ENCODE measurements at places on chromosomes 4 and X. TPM values are rescaled to one million over a fixed set of nuclear protein-coding genes. Genes with fewer than 3 reads are reported as not detected.

GRCh38 chrX:26871967-26872366 lies 591.2 kb downstream of the PPP4R3C start:
- no peak for DNase-seq

DNA sequence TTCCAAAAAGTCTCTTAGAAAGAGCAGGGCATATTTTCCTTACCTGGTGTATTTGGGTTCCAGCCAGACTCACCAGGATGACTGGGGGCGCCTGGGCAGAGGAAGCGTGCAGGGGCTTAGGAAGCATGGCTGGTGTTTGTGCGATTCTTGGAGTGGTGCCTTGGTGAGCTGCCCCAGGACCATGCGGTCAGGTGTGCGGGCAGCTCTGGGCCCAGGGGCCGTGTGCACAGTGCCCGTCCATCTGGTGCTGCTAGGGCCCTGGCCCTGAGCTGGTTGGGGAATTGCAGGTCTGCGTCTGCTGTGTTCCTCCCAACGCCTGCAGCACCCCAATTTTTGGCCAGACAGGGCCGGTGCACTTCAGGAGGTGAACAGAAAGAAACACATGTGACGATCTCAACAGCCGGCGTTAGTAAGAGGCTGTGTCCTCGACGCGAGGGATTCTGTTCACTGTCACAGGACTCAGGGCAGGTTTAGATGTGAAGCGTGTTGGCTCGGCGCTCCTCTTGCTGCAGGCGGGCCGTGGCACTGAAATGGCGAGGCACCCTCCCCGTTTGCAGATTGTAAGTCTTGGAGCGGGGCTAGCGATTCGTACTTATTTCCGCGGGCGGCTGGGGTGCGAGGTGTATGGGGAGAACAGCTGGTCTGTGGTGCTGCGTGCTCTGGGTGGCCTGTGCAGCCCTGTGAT lies 15.2 kb downstream of the RGS12 start:
- peak; percentile 23 for DNase-seq

DNA sequence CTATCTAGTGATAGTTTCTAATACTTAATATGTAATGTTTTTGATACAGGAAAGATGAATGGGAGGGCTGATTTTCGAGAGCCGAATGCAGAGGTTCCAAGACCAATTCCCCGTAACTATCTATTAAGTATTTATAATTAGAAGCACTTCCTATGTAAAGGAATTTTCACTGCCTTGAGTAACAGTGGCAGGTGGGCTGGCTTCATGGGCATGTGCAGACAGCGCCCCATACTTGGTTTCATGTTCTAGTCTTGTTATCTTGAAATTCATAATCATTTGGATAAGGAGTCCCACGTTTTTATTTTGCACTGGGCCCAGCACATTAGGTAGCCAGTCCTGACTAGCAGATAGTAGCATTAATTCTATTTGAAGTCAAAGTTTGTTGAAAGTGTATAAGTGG lies 1.7 kb downstream of the OCIAD1 start:
- DNase-seq: no peak

- no peak for DNase-seq
Observed at GRCh38 chr4:73730292-73730691, 10.1 kb upstream of the CXCL8 start.

DNA sequence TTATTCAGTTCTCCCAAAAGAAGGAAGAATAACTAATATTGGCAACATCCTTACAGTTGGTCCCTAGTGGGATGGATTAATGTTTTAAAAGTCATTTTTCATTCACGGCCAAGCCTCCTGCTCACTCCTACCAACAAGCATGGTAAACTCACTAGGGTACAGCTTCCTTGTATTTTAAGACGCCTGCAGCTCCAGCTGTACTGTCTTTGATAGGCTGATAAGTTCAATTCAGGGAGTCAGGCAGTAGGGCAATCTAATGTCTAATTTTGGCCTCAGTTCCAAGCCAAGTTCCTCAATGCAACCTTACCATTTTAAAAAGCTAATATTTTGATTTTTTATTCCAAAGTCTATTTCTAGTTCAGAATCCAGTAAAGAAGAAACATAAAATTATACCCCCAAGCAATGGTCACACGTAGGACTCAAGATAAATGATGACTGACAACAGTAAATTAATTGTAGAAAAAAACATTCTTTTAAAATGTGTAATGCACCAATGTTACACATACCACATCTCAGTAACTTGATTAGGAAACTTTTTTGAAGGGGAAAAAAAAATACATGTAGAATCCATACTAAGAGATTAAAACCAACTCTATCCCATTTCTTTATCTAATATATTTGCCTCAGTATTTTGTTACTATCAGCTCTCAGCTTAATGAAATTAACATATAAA lies 9.3 kb downstream of the LCORL start:
- DNase-seq: no peak

GRCh38 chrX:37854148-37854547 lies 6.8 kb upstream of the DYNLT3 start:
- no peak for DNase-seq

GRCh38 chrX:81206476-81206875 lies 4.6 kb downstream of the SH3BGRL start:
- DNase-seq: no peak

DNA sequence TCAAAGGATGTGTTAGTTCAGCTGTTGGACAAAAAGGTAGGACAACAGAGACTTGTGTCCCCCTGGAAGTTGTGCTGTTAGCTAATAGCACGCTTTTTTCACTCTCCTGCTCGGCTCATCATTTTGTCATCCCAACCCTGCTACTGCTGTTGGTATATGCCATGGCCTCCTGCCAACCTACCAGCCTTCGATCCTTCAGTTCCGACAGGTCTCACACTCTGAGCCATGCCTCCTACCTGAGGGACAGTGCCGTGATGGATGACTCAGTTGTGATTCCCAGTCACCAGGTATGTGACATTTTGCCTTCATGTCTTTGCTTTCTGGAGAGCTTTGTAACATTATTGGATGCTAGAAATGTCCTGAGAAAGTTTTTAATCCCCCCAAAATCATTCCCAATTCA lies 268.1 kb downstream of the ANK2 start:
- DNase-seq: no peak

- DNase-seq: no peak
Observed at GRCh38 chrX:40012039-40012867, 85.5 kb downstream of the BCOR start.

GRCh38 chr4:122156819-122157218 lies 4.7 kb downstream of the BLTP1 start:
- no peak for DNase-seq

DNA sequence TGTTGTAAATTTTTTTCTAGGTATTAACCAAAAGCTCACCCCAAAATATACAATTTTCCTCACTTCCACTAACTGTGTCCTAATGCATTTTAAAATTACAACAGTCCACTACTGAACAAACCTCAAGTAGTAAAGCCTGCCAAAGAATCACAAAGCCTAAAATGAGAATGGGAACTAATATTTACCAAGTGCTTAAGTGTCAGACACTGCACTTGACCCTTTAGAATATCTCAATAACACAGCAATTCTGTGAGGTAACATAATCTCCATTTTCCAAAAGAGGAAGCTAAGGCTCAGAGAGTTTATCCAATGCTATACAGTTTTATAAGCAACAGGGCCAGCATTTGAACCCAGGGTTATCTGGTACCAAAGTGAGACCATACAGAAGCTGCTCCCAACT lies 4.9 kb downstream of the SLC9A7 start:
- DNase-seq: no peak

- DNase-seq: no peak
Observed at GRCh38 chr4:82799006-82799881, 648 bp upstream of the SCD5 start.

DNA sequence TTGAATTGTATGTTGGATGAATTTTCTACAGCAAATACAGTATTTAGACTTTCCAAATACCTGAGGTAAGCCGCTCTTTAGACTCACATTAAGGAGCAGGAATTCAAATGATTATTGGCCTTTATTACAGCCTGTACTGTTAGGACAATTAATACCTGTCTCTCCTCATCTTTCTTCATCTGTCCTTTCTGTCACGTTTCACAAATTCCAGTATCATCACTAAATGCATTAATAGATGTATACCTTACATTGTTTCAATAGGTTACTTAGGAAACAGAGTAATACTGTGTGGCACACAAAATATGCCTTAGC lies 1.2 kb downstream of the FAM241A start:
- no peak for DNase-seq

- no peak for DNase-seq
Observed at GRCh38 chrX:78748846-78749245, 1.3 kb downstream of the LPAR4 start.

GRCh38 chr4:124943938-124944337 lies 231.4 kb upstream of the ANKRD50 start:
- no peak for DNase-seq

GRCh38 chr4:38567457-38567856 lies 96.5 kb upstream of the KLF3 start:
- no peak for DNase-seq

DNA sequence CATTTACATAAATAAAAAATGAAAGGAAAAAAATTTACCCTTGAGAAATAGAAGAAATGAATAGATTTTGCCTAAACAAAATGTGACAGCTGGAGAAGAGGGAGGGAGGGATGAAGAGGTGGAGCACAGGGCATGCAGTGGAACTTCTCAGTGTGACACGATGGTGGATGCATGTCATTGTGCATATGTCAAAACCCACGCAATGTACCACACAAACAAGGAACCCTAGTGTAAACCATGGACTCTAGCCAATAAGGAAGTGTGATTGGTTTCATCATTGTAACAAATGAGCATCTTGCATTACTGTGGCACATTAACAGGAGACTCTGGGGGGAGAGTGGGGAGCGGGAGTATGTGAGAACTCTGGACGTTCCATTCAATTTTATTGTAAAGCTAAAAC lies 58.6 kb downstream of the GATB start:
- DNase-seq: no peak

DNA sequence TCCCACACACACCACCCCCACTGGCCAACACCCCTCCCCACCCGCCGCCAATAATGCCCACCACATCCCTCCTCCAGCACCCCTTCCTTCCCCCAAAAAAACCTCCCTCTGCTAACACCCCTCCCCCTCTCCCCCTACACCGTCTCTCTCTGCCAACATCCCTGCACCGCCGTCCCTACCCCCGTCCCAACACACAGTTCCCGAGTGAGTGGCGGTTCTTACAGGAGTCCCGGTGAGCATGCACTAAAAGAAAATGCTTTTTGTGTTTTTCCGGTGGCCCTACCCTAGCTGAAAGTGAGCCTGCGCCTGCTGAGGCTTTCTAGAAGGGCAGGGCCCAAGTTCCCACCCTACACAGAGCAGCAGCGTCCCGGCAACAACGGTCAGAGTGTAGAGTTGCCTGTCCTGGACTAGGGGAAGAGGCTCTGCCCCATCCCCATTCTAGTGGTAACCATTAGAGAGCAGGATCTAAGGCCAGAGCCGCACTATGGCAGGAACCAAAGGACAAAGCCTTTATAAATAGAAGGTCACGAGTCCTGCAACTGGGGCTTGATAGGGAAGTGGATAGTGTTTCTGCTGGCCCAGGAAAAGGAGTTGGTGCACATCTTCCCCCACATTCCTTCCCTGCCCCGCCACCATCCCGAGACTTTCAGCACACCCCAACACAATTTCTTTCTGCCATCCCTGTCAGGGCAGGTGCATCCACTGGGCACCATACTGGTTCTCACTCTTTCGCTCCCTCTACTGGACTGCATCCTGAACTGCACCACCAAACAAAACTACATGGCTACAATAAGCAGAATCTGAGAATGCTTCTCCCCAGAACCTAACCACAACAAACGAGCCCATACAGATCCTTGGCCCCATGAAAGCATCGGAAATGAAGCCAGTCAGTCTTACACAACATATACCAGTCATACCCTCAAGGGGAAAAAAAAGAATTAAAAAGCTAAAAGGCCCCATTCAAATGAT lies 78.1 kb upstream of the PAGE3 start:
- DNase-seq: no peak

- DNase-seq: no peak
Observed at GRCh38 chr4:24117975-24118374, 228.1 kb upstream of the PPARGC1A start.

GRCh38 chr4:138938366-138938690 lies 77.3 kb upstream of the NOCT start:
- DNase-seq: no peak

GRCh38 chr4:180932370-180933001 lies 1310.7 kb upstream of the TENM3 start:
- DNase-seq: no peak

GRCh38 chrX:46236411-46236810 lies 308.8 kb downstream of the ZNF674 start:
- DNase-seq: no peak

- no peak for DNase-seq
Observed at GRCh38 chrX:33415459-33415858, 204.1 kb upstream of the DMD start.

DNA sequence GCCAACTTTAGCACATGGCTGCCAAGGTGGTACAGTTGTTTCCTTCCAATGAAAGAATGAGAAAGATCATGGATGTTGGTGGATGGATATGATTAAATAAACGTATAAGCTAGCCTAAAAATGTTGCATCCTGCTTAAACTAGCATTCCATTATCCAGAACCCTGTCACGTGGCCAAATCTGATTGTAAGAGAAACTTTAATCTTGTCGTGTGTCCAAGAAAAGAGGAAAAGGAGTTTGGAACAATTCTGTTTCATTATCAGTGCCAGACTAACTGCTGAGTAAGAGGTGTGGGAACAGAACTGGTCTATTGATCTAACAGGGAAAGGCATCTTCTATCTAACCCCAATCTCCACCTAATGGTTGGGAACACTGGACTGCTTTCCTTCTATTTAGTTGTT lies 325.2 kb upstream of the BMP3 start:
- no peak for DNase-seq

DNA sequence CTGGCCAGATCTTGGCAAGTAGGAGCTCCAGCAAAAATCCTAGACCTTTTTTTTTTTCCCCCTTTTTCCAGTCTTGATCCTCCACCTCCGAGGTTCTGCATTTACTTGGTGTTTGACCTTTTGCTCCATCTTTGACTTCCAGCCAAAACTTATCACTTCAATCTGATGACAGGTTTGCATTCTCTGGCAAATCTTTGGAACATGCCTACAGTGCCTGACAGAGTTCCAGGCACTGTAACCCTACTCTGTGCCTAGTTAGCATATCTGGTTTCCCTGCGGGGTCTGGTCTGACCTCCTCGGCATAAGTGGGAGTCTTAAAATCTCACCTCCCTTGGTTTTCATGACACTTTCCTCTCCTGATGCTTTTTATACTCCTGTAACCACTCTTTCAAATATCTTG lies 39.4 kb upstream of the NR3C2 start:
- no peak for DNase-seq

DNA sequence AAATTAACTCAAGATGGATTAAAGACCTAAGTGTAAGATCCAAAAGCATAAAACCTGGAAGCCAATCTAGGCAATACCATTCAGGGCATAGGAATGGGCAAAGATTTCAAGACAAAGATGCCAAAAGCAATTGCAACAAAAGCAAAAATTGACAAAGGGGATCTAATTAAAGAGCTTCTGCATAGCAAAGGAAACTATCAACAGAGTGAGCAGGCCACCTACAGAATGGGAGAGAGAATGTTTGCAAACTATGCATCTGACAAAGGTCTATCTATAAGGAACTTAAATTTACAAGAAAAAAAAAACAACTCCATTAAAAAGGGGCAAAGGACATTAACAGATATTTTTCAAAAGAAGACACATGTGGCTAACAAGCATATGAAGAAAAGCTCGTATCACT lies 171.9 kb downstream of the RAB28 start:
- DNase-seq: no peak

The SPIN3 gene
- total RNA-seq: 3.8 TPM

The AMOT gene
- total RNA-seq: 8.6 TPM

The SERTM2 gene
- total RNA-seq: not detected

The TRIML2 gene
- not detected for total RNA-seq

The CLDN22 gene
- total RNA-seq: not detected

The GAGE12J gene
- total RNA-seq: not detected

The CT45A1 gene
- total RNA-seq: not detected

The MND1 gene
- 0.38 TPM for total RNA-seq

The NUP54 gene
- total RNA-seq: 18.2 TPM

The MGAT4D gene
- total RNA-seq: not detected

The CYTL1 gene
- not detected for total RNA-seq
